ENCODE measurements at places on chromosomes 12 and 14.

DNA sequence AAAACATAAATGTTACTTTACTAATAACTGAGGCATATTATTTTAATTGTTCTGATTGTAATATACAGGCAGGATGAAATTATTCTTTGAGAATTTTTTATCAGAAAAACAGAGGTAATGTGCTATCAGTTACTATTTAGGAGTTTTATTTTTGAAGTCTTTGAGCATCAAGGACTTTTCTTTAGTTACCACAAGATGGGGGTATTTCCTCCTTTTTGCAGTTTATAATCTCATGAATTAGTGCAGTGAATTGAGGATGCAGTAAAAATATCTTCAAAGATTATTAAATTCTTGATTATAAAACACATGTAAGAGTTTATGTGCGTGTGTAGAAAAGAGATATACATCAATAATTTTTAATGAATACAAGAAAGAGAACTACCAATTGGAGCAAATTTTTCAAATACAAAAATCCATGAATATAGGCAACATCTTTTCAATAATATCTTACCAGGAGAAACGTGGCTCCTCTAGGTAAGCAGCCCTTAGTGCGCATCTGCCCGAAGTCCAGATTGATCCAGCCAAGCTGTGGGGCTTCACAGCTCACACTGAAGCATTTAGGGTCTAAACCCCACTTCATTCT lies 71.6 kb downstream of the ERGIC2 start:
- no peak for DNase-seq

DNA sequence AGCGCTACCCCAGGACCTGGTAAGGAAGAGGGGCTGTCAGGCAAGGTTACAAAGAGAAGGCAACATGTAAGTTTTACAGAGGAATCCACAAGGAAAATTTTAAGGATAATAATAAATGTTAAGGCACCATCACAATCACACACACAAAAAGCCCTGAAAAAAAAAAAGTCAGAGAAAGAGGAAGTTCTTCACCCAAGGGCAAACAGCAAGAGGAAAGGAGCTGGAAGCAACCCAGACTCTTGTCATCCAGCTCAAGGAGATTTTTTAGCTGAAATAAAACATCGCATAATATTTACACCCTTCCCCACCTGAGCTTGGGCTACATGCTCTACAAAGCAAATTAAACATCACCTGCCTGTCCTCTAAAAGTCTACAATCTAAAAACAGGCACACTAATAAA lies 9.5 kb downstream of the SPTB start:
- DNase-seq, result no peak

GRCh38 chr12:92877904-92878303 lies 51.2 kb downstream of the EEA1 start:
- no peak for DNase-seq

DNA sequence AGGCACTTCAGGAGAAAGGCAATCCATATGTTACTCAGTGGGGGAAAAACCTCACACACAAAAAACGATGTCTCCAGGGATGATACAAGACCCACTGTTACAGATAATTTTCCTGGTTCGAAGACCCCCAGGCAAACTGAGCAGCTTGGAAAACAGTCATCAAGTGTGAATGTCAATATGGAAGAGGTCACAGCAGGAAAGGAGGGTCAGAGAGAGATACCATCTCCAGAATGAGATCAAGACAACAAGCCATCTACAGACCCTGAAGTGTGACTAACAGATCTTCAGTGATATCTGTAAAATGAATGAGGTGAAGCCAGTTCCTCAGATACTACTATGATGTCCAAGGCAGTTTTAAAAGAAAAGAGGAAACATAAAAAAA lies 28.6 kb downstream of the GNS start:
- DNase-seq, result peak; percentile 62

DNA sequence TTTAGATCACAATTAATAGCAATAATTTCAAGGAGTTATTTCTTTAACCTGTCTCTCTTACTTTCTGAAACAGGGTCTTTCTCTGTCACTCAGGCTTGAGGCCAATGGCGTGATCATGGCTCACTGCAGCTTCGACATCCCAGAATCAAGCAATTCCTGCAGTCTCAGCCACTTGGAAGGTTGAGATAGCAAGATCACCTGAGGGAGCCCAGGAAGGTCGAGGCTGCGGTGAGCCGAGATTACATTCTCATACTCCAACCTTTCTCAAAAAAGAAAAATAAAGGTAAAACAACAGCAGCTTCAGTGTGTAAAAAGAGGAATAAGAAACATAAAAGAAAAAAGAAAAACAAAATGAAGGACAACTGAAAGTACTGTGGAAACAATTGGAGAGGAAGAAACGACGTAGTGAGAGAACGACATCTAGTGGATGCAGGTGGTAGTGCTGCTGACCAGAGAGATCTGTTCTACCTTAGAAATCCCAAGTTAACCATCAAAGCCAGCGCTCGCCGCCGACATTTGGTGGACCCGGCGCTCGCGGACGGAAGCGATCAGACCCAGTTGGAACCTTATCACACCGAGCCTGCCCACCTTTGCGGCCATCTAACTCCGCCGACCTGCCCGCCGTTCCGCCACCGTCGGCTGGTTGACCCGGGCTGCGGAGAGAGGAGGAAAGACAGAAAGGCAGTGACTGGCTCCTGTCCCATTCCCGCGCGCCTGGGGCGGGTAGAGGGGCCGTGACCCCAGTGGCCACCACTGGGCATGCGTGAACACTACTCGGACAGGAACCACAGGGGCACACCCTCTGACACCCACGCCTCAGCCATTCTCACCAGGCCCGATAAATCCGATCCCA lies 196.1 kb downstream of the ALG10 start:
- DNase-seq, result peak; percentile 91

Measured in activated CD4-positive, alpha-beta T cell treated with anti-CD3 and anti-CD28 coated beads, Interleukin-2, amount 10 ng/mL, durations not matched to agents 24 days and 14 days (primary cell).